ENCODE measurements at places on chromosomes 3 and 15. TPM values are rescaled to one million over a fixed set of nuclear protein-coding genes. Genes with fewer than 3 reads are reported as not detected.

CD276 gene
- 21.9 TPM for total RNA-seq

CHRD gene
- total RNA-seq = 0.48 TPM

SHC4 gene
- 0.18 TPM for total RNA-seq

KLHL6 gene
- 0.66 TPM for total RNA-seq

TIMMDC1 gene
- 41.4 TPM for total RNA-seq

SEMA6D gene
- total RNA-seq = 1.3 TPM

DNA sequence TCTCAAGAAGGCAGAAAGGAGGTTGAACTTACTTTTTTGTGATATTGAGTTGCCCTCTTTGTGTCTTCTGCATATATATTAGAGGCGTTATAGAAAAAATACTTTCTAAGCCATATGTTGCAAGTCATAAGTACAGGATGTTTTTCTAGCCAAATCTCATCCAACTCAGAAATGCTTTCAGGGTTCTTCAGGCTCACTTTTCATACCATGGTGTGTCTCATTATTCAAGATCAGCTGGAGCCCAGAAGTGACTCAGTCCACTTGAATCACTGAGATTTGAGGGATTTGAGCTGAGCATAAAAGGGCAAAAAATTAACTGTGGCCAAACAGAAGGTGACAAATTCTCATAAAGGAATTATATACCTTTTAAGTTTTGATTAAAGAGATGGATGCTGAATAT is 157.3 kb downstream of the WNT5A start:
- no peaks in the 10 kb centered on the region for H3K36me3 ChIP-seq
- H3K27me3 ChIP-seq = no peaks in the 10 kb centered on the region
- DNase-seq = no peak
- no peak overlapping the region for H3K4me3 ChIP-seq

DNA sequence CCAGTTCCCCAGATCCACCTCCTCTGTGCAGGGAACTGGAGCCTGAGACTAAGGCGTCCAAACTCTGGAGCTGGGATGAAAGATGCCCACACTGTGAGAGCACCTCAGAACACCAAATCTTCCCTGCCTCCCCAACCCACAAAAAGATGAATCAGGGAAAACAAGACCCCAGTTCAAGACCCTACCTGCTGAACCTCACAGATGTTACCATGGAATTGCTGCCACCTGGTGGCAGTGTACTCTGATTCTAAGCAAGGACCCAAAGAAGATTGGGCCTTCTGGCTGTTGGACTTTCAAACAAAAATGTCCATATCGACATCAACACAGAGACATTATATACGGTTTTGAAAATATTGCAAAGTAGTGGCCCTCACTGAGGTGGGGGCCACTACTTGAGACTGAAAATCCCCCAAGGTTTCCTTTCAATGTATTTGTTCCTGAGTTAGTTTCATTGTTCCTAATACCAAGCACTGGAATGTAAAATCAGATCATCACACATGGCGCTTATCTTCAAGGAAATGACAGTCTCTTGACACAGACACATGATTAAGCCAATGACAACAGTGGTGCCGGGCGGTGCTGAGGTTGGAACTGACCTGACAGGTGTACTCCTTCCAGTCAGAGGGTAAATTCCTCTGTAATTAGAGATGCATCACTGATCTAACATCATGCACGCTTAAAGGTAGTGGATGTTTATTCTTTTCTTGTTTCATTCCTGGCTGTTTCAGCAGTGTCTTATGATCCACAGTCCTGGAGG is 67.6 kb downstream of the SLC6A11 start:
- no peak for DNase-seq
- no peak overlapping the region for H3K4me3 ChIP-seq
- no peaks in the 10 kb centered on the region for H3K4me1 ChIP-seq
- H3K27ac ChIP-seq = no peak overlapping the region

DNA sequence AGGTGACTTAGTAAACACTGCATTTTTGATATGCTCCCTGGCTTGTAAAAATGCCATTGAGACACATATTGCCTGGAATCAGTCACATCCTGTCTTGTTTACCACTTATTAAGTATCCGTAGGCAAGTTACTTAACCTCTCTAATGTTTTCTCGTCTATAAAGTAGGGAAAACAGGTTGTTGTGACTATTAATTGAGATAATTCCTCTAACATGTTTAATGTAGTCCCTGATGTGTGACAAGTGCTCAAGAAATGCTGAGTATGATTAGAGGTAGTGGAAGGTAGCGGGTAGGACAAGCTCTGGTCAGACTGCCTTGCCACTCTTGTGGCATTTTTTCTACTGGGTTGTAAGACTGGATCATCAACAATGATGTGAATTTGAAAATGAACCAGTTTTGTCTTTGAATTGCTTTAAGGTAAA is 54.1 kb downstream of the NFKBIZ start:
- no peak for DNase-seq
- no peaks in the 10 kb centered on the region for H3K4me1 ChIP-seq
- no peaks in the 10 kb centered on the region for H3K36me3 ChIP-seq

DNA sequence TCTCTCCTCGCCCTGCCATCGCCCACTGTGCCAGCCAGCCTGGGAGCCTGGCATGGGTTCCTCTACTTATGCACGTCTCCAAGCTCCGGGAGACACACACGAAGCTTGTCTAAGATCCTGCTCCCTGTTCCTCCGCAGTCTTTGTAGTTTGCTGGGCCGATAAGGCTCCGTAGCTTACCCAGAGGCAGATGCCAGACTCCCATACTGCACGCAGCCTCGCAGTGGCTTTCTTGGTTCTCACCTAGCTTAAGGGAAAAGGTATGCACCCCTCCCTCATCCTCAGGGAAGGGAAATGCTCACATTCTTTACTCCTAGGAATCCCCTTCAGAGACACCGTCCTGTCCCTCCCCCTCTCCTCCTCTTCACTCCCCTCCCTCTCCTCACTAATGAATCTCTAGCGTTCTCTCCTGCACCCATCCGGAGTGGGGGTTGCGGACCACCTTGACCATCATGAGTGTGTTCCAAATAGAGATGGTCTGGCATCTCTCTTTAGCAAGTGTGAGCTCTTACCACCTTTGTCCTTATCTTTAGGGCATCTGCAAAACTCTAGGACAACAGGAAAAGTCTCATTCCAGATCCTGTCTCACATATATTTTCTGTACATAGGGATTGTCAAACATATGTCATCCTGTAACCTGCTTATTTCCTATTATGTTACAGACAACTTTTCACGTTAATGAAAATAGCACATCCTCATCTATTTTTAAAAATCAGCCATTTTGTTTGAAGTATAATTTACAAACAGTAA is 56.5 kb downstream of the TMEM266 start:
- H3K27ac ChIP-seq = no peak overlapping the region
- H3K27me3 ChIP-seq = no peaks in the 10 kb centered on the region
- no peak for DNase-seq
- no peaks in the 10 kb centered on the region for H3K36me3 ChIP-seq
- H3K4me3 ChIP-seq = no peak overlapping the region
- no peaks in the 10 kb centered on the region for H3K4me1 ChIP-seq

DNA sequence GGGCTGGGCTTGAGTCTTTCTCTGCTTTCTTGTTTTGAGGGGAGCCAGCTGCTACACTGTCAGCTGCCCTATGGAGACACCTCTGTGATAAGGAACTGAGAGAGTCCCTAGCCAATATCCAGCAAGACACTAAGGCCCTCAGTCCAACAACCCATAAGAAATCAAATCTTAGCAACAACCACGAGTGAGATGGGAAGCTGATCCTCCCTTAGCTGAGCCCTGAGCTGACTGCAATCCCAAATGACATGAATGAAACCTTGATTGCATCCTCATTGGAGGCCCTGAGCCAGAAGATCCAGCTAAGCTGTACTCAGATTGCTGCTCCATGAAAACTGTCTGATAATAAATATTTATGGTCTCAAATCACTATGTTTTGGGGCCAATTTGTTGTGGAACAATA is 302.1 kb upstream of the MME start:
- H3K4me3 ChIP-seq = no peak overlapping the region
- H3K27ac ChIP-seq = no peak overlapping the region
- no peak for DNase-seq
- H3K36me3 ChIP-seq = no peaks in the 10 kb centered on the region
- no peaks in the 10 kb centered on the region for H3K4me1 ChIP-seq

DNA sequence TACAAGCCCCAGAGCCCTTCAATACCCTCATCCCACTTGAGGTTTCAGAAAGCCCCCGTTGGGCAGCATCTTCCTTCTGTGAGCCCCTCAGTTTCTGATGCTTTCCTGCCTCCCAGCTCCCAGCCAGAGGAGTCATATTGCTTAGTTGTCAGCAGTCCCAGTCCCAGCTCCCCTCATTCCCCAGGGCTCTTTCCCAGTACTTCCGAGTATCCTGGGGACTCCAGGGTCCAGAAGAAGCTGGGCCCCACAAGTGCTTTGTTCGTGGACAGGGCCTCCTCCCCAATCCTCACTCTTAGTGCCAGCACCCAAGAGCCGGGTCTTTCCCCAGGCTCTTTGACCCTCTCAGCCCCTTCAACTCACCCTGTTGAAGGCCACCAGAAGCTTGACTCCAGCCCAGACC is 43.9 kb downstream of the CDAN1 start:
- H3K4me1 ChIP-seq = peaks cover 2% of the 10 kb centered on the region
- H3K27me3 ChIP-seq = no peaks in the 10 kb centered on the region
- H3K4me3 ChIP-seq = no peak overlapping the region
- no peak for DNase-seq

DNA sequence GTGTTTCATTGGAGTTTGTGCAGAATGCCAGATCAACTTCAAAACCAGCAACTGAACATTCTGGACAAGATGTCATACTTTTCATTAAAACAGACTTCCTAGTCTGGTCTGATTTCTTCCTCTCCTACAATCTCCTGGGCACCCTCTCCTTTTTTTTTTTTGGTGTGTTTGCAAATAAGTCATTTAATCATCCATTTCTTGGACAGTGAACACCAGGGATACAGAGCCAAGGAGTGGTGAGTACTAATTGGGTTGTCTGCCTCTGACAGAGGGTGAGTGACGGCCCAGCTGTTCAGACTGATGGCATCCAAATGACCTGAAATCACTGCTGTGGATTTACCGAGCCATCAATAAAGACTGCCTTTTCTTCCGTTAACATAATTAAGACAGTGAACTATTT is 158.0 kb downstream of the STT3B start:
- no peaks in the 10 kb centered on the region for H3K27me3 ChIP-seq
- no peaks in the 10 kb centered on the region for H3K36me3 ChIP-seq
- H3K27ac ChIP-seq = no peak overlapping the region
- DNase-seq = no peak
- no peaks in the 10 kb centered on the region for H3K4me1 ChIP-seq

DNA sequence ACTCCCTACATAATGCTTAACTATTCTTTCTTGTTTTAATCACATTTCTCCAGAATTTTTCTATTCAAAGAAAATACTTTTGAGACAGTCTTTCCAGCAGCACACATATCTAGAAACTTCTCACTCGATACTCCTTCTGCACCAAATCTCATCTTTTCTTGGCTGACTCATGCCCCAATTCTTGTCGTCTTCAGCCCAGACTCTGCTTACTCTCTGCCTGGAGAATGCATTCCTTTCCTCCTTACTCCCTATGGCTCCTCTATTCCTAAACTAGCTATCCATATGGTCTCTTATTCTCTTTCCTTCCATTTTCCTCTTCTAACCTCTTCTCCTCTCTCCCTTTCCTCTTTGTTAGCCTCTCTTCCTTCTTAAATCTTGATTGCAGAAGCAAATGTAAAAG is 158.7 kb downstream of the GBE1 start:
- no peak for DNase-seq
- H3K4me1 ChIP-seq = no peaks in the 10 kb centered on the region
- H3K36me3 ChIP-seq = no peaks in the 10 kb centered on the region
- no peak overlapping the region for H3K27ac ChIP-seq
- no peak overlapping the region for H3K4me3 ChIP-seq

DNA sequence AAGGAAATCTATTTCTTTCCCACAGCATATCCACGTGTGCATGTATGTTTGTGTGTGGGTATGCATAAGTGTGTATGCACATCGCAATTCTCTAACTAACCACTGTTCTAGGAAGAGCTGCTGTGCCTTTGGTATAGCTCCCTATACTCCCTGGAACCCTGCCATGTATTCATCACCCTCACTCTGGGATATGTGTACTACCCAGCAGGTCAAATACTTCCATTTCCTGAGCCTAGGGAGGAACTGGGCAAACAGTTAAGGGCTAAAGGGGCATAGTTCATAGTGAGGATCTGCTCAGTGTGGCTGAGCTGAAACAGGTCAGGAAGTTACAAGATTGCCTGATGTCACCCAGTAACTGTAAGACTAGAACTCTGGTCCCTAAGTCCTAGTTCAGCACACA is 260.4 kb downstream of the RPLP1 start:
- H3K27me3 ChIP-seq = peaks cover 28% of the 10 kb centered on the region
- H3K4me3 ChIP-seq = no peak overlapping the region
- H3K36me3 ChIP-seq = no peaks in the 10 kb centered on the region

GRCh38 chr15:79973456-79974195 is 2.6 kb upstream of the BCL2A1 start:
- no peaks in the 10 kb centered on the region for H3K36me3 ChIP-seq
- no peaks in the 10 kb centered on the region for H3K27me3 ChIP-seq
- no peak overlapping the region for H3K27ac ChIP-seq
- no peak overlapping the region for H3K4me3 ChIP-seq

DNA sequence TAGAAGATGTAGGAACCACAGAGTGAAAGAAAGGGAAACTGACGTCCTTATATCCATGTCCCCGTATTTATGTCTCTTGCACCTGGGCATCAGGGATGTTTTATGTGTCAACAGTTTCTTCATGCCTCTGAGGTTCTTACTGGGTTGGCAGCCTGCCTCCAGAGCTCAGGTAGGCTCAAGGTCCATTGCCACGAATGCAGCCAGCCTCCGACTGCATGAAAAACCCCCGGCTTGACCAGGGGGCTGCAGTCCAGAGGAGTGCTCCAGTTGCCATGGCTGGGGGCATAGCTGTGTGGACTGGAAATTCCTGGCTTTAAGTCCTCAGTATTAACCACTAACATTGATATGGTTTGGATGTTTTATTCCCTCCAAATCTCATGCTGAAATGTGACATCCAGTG is 2.8 kb upstream of the CSPG5 start:
- no peak overlapping the region for H3K27ac ChIP-seq
- H3K4me3 ChIP-seq = no peak overlapping the region
- H3K36me3 ChIP-seq = no peaks in the 10 kb centered on the region
- H3K4me1 ChIP-seq = peaks cover 11% of the 10 kb centered on the region
- peaks cover 35% of the 10 kb centered on the region for H3K27me3 ChIP-seq
- no peak for DNase-seq
